Mesothelial cell of epicardium (in vitro differentiated cells): ENCODE measurements at places on chromosomes 6 and 20.

DNA sequence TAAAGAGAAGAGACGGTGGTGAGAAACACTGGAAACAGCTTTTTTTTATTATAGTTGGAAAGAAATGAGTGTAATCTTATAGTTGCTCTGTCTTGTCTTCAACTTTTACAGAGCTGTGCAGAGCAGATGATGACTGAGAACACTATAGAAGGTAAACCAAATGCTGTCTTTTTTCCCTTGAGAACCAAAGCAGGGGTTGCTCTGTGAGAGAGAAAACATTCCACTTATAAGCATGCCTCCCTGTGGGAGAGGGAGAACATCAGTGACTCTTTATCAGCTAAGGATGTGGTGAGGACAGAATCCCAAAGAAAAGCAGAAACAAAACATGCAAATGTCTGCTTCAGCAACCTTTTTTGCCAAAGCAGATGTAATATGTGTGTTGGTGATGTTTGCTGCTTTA, 179.3 kb upstream of the HDDC2 start:
- DNase-seq, result no peak

GRCh38 chr6:11747021-11747420, 31.6 kb downstream of the ADTRP start:
- DNase-seq, result no peak

GRCh38 chr20:6583134-6583738, 184.2 kb upstream of the BMP2 start:
- DNase-seq, result no peak

GRCh38 chr20:17960927-17961586, 7.5 kb downstream of the SNX5 start:
- DNase-seq, result no peak

DNA sequence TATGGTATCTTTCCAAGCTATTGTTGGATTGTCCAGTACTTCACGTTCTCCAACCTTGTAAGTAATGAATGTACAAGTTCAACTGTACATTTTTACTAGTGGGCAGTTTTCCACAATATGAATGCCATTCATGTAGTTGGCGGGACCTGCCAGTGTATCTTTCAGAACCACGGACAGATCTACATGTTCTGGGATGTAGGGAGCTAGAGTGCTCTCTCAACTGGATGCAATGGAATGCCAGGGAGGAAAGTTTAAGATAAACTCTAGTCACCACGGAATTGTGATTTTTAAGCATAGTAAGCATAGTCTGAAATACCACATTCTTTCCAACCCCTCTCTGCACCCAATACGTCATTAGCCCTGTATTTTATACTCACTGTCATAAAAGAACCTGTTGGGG, 21.5 kb upstream of the HLA-C start:
- no peak for DNase-seq

DNA sequence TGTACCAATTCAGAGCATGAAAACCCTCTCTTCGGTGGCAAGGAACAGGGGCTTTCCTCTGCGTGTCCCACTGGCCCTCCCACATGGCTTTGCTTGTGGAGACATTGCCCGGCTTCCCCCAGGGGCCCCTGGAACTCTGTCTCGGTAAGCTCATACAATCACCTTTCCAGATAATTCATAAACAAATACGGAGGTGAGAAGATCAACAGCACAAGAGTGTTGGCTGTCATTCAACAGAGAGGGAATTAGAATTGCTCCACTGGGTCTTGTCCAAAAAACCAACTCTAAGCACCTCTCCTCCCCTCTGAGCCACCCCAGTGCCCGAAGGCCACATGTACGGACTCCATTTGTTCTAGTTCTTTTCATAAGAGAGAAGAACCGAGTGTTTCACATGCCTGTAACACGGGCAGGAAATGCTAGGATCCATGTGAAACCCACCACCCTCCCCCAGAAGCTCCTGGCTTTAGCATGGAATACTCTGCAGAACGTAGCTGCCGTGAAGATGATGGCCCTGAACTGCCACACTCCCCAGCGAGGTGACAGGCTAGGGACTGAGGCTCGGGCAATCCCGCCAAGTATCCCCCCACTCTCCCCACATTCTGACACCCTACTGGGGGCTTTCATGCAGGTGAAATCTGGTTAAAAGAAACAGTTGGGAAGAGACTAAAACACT, 24.6 kb upstream of the FOXC1 start:
- DNase-seq, result no peak

- no peak for DNase-seq
Observed at GRCh38 chr6:161107779-161108730, 116.5 kb downstream of the MAP3K4 start.

- DNase-seq, result no peak
Observed at GRCh38 chr6:110554966-110555460, 78.6 kb upstream of the SLC22A16 start.

DNA sequence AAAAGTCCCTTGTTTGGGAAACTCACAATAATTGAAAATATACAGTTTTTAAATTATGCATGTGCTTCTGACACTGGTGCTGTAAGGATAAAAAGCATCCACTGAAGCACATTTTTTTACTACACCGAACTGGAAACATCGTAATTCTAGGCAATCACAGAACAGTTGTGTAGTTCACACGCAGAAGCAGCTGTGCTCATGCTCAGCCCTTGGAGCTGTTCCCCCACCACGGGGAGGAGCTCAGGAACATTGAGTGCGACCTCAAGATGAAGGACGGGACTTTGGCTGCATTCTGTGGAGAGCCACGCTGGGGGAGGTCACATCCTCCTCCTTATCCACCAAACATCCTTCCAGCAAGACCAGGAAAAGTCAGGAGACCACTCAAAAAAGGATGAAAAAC, 466.3 kb upstream of the CDH4 start:
- no peak for DNase-seq

DNA sequence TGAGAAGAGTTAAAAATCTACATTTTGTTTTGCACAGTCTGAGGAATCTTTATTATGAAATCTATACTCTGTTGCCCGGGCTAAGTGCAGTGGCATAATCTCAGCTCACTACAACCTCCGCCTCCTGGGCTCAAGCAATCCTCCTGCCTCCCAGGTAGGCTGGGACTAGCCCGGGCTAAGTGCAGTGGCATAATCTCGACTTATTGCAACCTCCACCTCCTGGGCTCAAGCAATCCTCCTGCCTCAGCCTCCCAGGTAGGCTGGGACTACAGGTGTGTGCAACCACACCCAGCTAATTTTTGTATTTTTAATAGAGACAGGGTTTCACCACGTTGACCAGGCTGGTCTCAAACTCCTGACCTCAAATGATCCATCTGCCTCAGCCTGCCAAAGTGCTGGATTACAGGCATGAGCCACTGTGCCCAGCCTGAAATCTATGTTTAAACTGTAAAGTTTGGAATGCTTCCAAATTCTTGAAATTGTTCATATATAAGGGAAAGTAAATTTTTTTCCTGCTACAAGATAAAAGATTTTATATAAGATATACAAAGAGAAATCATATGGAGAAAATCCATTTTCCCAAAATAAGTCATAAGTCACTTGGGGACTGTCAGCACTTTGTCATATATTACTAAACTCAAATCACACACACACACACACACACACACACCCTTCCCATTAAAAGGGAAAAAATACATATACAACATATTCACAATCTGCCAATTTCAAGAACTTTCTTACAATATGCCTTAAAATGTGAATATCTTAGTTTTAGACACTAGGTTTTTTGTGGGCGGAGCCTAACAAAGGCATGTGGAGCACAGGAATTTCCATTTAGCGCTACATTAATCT, 19.4 kb downstream of the PTPRK start:
- no peak for DNase-seq
